HT-29 (cell line): ENCODE measurements at places on chromosomes 4 and X. TPM values are rescaled to one million over a fixed set of nuclear protein-coding genes. Genes with fewer than 3 reads are reported as not detected.

The VGLL1 gene
- total RNA-seq: 3.5 and 4.7 TPM in 2 replicates

The FAM9B gene
- total RNA-seq: not detected in 2 replicates

The NHS gene
- total RNA-seq: 5.3 and 6.3 TPM in 2 replicates

DNA sequence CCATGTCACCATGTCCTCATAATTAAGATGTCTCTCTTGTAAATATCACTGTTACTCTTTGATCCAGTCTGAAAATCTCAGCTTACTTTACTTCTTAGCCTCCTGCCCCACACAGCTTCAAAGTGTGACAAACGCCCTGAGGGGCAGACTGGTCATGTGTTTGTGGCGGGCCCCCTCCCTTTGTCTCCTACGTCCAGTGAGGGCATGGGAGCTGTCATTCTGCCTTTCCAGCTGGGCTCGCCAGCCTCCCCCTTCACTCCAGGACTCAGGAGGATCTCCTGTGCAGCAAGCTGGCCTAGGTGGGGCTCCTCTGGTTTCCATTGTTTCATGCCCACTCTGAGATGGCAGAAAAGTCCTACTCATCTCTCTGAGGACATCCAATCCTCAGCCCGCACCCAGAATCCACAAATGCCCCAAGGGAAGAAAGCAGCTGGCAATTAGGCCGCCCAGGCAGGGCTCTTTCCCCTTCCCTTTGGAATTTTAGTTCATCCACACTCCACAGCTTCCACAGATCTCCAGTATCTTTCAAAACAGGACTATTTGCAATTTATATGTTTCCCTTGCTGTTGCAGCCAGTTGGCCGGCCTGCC, 86.4 kb upstream of the C4orf50 start:
- DNase-seq: no peak

DNA sequence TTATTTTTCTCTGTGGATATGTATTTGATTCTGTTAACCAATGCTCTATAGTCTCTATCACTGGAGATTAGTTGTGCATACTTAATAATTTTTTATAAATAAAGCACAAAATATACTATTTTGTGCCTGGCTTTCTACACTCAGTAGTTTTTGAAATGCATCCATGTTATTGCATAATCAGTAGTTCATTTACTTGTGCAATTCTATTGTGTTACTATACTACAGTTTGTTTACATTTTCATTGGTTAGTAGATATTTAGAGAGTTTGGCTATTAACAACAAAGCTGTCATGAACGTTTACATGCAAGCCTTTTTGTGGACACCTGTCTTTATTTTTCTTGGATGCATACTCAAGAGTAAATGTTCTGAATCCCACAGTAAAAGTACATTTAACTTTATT, 265.0 kb upstream of the FAT4 start:
- no peak for DNase-seq

The SORBS2 gene
- 3.1 and 9.7 TPM in 2 replicates for total RNA-seq

GRCh38 chr4:107196312-107196711, 160.2 kb upstream of the DKK2 start:
- DNase-seq: peak; percentile 8

GRCh38 chrX:154652311-154653047, 900 bp downstream of the CTAG2 start:
- DNase-seq: no peak

DNA sequence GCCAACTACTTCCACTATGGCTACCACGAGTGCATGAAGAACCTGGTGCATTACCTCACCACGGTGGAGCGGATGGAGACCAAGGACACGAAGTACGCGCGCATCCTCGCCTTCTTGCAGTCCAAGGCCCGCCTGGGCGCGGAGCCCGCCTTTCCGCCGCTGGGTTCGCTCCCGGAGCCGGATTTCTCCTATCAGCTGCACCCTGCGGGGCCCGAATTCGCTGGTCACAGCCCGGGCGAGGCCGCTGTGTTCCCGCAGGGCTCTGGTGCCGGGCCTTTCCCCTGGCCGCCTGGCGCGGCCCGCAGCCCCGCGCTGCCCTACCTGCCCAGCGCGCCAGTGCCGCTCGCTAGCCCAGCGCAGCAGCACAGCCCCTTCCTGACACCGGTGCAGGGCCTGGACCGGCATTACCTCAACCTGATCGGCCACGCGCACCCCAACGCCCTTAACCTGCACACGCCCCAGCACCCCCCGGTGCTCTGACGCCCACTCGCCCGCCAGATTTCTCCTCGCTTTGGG, 2.1 kb downstream of the HELT start:
- DNase-seq: no peak

The TBL1X gene
- 10.4 and 14.1 TPM in 2 replicates for total RNA-seq

DNA sequence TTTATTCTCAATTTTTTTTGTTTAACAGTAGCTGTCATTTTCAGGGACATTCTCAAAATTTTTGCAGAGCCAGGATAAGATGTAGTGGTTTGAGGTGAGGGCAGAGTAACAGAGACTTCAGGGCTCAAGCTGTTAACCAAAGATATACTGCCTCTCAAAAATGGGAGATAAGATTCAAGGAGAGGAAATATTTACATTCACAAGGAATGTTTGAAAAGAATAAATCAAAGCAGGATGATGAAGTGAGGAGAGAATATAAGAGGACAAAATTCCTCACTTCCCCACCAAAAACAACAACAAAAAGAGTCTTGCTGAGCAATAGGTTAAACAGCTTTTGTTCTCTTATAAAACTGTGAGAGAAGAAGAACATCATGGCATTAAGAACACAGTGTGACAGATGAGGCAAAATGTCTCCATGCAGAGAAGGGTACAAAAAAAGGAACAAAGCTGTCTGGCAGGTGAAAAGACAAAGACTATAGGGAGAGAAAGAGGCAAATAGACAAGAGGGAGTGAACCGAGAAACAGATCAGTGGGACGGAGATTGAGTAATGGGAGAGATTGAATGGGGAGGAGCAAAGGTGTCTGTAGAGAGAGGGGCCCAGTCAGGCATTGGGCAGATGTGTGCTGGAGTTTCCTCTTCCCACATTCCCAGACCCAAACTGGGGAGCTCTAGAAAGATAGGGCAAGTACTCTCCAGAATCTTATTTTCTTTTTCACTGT, 106.1 kb upstream of the TMEM150C start:
- no peak for DNase-seq

- no peak for DNase-seq
Measured at GRCh38 chr4:119124352-119124751, 11.3 kb upstream of the MYOZ2 start.

GRCh38 chrX:348461-349117, 30.0 kb upstream of the GTPBP6 start:
- no peak for DNase-seq

- no peak for DNase-seq
Measured at GRCh38 chrX:15719324-15719968, 18.6 kb upstream of the CA5B start.

GRCh38 chr4:27429364-27429871, 568.8 kb downstream of the STIM2 start:
- no peak for DNase-seq

DNA sequence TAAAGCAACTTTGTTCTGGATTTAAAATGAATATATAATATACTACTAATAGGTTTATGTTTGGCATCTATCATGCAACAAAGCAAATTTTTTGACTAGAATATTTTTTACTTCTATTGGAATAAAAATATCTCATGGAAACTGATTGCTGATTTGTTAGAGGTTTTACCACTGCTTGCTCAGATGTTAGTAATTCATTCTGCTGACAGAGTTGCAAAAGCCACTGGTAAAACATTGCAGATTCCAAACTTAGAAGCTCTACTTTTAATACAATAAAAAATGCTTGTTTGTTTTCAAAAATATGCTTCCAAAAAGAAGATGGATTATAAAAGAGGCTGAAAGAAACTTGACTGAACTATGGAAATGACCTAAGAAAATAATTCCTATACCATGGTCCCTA, 795.2 kb downstream of the PCDH18 start:
- DNase-seq: no peak

DNA sequence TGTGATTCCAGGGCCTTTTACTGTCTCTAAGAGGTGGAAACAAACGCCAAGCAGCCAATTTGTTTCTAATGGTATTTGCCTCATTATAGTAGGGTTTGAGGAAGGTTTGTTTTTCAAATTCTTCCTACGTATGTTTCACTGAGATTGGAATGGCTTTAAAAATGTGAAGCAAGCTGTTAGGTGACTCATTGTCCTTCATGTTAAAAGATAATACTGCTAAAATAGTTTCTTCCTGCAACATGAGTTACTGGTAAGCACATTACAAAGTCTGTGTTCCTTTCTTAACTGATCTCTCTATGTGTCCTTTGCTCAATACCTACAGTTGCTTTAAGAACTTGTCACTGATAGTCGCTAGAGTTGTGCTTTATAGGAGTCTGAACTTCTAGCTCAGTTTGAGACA, 1183.9 kb downstream of the RPA4 start:
- no peak for DNase-seq

GRCh38 chr4:162699629-162700028, 467.1 kb downstream of the NAF1 start:
- no peak for DNase-seq

DNA sequence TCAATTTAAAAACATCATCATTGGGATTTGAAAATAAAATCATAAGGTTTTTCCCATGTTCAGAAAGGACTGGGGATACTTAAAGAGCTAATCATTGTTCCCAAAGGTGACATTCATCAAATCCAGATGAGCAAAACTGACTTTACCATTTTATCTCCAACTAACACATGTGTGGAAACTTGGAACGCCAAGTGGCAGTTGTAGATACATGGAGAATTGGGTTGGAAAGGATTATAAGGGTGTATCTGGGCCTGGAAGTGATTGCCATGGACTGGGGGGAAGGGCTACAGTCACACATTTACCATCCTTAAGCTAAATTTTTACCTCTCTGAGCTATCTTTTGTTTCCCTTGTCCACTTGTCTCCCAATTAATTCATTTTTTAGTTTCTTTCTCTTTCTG, 203.4 kb downstream of the SLC39A8 start:
- DNase-seq: no peak

GRCh38 chrX:130874751-130875150, 28.3 kb downstream of the ENOX2 start:
- no peak for DNase-seq

The FAM236B gene
- total RNA-seq: not detected in 2 replicates

The LONRF3 gene
- total RNA-seq: 11.4 and 14.2 TPM in 2 replicates
